D721Med (cell line): ENCODE measurements at places on chromosomes 5 and 9.
A peak's percentile ranks its signal among the peaks of the same experiment; 100 is the strongest.

- no peak for DNase-seq
Measured at GRCh38 chr5:14218897-14219573, 75.9 kb downstream of the TRIO start.

DNA sequence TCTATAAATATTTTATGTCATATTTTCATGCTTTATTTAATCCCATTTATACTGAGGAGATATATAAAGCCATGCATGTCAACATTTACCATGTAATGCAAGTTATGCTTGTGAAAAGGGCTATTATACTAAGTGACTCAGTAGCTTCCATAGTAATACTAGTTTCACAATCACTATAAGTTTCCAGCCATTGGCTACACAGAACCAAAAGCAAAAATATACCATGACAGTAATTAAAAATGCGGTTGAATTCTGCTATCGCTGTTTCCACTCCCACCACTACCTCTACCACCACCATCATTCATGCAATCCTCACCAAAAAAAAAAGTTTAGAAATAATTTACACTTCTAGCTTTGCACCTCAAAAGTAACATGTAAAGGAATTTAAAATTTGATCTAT lies 60.2 kb downstream of the MLLT3 start:
- no peak for DNase-seq

DNA sequence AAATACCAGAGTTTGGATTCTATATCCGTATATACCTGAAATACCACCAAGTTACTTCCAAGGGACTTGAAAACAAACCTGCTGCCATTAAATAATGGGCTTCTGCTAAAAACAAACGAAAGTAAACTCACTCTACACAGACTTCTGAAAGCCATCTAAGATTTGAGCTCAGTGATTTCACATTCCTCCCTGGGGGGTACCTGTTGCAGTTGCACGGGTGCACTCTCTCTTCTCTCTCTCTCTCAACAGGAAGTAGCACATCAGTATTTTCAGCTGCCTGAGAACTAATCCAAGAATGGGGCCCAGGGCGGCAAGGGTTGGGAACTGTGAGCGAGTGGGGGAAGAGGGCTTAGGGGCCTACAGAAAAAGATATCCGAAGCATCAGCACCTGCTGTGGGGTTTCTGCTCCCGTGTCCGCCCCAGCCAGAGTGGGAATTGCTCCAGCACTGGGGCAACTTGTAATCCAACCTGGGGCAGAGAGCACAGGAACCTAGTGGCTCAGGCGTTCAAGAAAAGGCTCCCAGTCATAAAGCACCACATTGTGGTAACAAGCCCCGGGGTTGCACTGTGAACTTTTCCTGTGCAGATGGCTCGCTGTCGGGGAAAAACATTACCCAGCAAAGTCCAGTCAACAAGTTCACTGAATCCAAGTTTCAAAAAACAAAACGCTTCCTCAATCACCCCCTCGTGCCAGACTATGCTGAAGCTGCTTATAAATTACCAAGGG lies 99.8 kb downstream of the EFNA5 start:
- no peak for DNase-seq

GRCh38 chr5:154598021-154598420 lies 120.0 kb upstream of the HAND1 start:
- DNase-seq = no peak

- no peak for DNase-seq
Measured at GRCh38 chr9:251398-251797, 36.7 kb downstream of the DOCK8 start.

DNA sequence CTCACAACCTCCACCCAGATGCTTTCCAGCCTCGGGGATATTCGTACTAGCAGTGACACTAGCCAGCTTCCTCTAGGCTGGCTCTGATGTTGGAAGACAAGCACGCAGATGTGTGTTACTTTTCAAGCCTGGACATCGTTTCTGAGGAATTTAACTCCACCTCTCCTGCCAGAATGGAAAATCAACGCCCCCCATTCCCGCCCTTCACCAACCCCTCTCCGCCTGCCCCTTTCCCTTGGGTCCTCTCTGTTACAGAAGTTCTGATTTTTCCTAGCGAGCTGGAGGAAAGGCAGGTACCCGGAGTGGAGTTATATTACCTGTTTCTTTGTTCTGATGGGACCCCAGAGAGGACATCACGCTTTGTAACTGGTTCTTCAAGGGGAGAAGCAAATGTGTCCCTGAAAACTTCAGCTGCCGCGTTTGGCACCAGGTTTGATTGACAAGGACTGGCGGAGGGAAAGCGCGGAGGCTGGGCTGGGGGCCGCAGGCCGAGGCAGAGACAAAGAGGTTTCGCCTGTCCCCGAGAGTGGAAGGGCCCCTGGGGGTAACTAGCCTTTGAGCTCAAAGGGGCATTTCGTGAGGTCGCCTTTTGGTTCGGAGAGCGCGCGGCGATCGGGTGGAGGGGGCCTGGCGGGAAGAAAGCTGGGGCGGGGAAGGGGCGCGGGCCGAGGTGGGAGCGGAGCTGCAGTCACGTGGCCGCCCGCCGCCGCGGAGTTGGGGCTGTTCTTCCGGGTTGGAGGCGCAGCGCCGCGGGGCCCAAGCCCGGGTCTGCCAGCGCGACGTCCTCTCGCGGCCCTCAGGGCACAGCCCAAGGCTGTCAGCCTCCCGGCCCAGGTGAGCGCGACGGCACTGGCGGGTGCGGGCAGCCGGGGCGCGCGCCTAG lies at the start of gene NNT:
NNT (plus strand) TSS at position 720 of the 883 bp plus-strand sequence. CDS start 6,016 bp downstream, outside the sequence.
- DNase-seq = peak; percentile 26

DNA sequence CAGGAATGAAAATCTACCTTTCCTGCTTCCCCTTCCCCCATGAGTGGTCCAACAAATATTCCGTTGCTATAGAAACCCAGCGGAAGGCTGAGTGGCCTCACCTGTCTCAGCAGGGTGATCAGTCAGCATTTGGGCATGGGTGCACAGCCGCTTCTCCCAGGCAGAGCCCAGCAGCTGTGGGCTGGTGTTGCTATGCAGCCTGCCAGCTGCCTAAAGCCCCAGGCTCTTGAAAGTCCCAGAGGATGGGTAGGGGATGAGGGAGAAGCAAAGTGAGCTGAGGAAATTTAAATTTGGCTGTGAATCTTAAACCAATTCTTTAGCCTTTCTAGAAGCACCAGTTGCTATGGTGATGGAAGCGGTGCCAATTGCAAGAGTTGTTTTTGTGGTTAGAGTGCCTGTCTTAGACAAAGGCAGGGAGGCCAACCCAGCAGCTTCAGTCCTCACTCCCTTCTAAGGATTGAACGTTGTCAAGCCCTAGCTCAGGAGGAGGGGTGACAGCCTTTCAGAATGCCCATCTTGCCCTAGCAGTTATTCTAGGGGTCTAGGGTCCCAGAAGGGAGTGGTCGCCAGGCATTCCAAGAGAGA lies 151.5 kb upstream of the PITX1 start:
- DNase-seq = no peak

DNA sequence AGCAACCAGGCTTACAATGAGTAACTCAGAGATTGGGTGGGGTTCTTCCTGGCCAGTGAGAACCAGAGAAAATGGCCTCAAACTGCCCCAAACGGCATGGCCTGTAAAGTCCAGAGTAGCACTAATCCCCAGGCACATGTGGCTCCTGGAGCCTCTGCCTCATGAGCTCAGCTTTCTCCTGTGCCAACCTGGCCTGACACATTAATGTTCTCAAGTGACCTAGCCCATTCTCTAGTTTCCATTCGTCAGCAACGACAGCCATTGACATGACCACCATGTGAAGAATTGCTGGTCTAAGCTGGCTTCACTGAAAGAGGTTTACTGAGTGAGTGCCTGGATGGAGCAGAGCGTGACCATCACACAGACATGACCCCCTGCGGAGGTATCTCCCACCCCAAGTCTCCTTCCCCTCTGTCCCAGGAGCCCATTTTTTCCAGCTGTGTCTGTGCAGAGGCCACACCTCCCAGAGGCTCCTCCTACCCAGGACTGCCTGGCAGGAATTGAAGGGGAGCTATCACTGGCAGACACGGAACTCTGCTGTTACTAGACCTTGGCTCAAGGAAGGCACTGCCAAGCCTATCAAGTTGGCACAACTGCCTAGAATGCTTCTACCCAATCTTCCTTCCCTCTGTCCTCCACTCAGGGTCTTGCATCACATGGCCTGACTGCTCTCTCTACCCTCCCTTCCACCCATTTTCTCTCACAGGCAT lies 59.0 kb upstream of the BOD1 start:
- DNase-seq = no peak

DNA sequence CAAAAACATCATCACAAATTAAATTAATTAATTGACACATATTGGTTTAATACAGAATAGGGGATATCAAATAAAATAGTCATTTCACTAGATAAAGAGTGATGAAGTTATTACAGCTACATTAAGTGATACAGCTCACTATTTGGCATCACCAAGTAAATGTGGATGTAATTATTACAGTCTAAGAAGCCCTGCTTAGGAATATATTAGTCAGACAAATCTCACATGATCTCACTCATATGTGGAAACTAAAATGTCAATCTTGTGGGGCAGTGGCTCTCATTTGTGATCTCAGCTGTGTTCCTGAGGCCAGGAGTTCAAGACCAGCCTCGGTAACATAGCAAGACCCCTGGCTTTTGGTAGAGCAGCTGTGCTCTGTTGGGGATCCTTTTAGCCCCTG lies 233.4 kb upstream of the RGMB start:
- DNase-seq = no peak

DNA sequence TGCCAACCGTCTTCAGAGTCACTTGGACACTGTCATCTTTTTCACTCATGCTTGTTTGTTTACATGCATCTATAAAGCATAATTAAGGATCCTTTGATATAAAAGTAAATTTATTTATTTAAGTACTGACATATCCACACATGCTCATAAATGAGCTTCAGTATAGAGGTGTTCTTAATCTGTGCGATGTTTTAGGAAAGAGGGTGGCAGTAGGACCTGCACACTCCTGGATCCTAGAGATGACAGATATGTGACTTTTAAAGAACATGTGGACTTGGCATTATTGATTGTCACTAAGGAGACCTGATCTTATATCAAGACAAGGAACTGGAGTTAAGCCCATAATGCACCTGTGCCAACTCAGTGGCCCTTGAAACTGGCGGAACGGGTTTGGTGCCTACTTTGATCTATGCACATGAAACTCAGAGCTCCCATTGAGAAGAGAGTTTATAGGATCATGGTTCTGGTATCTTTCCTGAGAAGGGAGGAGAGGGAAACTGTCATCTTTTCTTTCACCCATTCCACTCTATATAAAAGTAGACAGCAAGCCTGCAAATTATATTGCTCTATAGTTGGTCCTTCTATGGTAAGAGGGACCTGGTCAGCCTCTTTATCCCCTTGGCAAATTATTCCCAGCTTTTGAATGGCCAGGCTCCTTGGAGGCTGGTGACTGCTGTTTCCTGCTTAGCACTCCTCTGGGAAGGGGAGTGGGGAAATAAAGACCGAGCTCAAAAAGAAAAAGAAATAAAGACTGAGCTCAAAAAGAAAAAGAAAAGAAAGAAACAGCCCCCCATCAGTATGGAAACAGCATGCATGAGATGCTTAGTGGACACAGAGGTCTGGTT lies 57.8 kb upstream of the LIFR start:
- DNase-seq = no peak

DNA sequence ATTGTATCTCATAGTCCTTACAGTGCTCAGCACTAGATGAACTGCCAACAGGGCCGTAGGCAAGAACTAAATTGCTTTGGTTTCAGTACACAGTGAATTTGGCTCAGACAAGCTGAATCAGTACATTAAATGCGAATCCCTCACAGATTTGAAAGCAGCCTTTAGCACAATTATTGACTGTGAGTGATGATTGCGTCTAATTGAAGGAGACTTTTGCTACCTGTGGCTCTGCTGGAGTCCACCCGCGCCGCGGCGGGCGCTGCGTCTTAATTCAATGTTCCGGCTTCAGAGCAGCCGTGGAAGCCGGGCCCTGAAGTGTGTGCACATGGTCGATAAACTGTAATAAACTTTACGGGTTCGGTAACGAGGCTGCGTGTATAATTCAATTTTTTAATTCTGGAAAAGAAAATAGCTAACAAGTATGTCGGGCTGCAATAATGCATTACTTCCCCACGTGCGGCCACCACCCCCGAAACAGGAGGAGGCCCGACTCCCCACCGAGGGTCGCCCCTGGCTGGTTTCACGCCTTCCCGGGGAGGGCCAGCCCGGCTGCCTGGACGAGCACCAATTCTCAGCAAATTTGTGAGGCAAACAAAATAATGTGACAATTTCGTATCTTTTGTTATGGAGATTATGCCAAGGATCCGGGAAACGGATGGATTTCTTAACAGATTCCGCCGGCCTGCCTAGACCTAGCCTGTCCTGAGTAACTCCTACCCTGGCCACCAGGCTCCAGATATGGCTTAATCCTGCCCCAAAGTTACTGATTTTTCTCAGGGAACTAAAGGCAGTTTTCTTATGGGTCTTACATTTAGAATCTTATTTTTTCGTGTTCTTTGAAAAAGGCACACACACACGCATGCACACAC lies 269.4 kb upstream of the IRX1 start:
- no peak for DNase-seq

- no peak for DNase-seq
Measured at GRCh38 chr5:74314906-74315305, 325.6 kb downstream of the ENC1 start.

DNA sequence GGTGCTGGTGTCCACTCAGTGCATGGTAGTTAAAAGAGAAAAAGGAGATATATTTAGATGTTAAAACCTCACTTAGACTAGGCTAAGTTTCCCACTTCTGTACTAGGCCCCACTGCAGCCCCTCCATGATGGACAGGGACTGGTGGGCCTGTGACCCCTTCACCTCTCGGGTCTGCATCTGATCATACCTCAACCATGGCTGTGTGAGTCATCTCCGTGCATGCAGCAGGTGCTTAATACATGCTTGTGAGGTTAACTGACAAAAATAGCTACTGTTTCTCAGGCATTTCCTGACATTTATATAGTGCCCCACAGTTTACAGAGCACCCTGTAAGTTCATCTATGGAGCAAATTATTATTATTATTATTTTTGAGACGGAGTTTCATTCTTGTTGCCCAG lies 8.4 kb upstream of the URM1 start:
- no peak for DNase-seq

GRCh38 chr5:181217803-181218062 lies 5.3 kb upstream of the TRIM41 start:
- no peak for DNase-seq

GRCh38 chr5:171599411-171599810 lies 180.0 kb downstream of the FGF18 start:
- DNase-seq = no peak

DNA sequence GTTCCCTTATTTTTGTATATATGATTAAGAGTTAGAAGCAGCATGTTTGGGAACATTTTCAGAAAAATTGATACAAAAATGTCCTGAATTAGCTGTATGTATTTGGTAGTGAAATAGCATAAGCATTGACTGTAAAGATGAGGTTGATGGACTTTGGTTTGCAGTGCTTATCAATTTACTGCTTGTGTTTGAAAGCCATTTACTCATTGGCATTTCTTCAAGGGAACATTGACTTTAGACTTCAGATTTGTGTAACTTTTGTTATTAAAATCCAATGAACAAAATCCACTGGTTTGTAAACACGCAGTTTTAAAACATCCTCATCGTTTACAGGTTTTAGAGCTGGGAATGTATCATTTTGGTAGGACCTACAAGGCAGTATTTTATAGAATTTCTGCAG lies 61.3 kb downstream of the KDM4C start:
- no peak for DNase-seq

- no peak for DNase-seq
Measured at GRCh38 chr5:159826351-159827214, 89.7 kb upstream of the ADRA1B start.
